ENCODE measurements at places on chromosomes 4 and X. TPM values are rescaled to one million over a fixed set of nuclear protein-coding genes. Genes with fewer than 3 reads are reported as not detected.

CXCR3 gene
- 32.8 TPM for total RNA-seq

PLP1 gene
- not detected for total RNA-seq

RRH gene
- 0.32 TPM for total RNA-seq

DIPK2B gene
- not detected for total RNA-seq

KCTD8 gene
- total RNA-seq = not detected

NAT8L gene
- 2.0 TPM for total RNA-seq

RAB33A gene
- total RNA-seq = 27.7 TPM

NHS gene
- total RNA-seq = 0.70 TPM

GPR119 gene
- not detected for total RNA-seq

TRIM61 gene
- 3.6 TPM for total RNA-seq

MAGED4 gene
- not detected for total RNA-seq

TSC22D3 gene
- total RNA-seq = 23.8 TPM

CLOCK gene
- total RNA-seq = 4.4 TPM

MCF2 gene
- 0.34 TPM for total RNA-seq

ZCCHC18 gene
- total RNA-seq = 0.48 TPM

TMEM35A gene
- not detected for total RNA-seq

SHOX gene
- total RNA-seq = not detected

CSN1S1 gene
- total RNA-seq = not detected

FRYL gene
- total RNA-seq = 84.7 TPM

PPEF2 gene
- 0.52 TPM for total RNA-seq

CLGN gene
- 0.43 TPM for total RNA-seq

CABS1 gene
- not detected for total RNA-seq

MGARP gene
- not detected for total RNA-seq

PPARGC1A gene
- total RNA-seq = not detected

FREM3 gene
- not detected for total RNA-seq

ABCD1 gene
- 13.1 TPM for total RNA-seq

AKAP4 gene
- total RNA-seq = not detected

ARSJ gene
- total RNA-seq = not detected

MAP9 gene
- 3.3 TPM for total RNA-seq

USP11 gene
- total RNA-seq = 22.4 TPM

ZMAT1 gene
- total RNA-seq = 3.8 TPM

MAGEB17 gene
- not detected for total RNA-seq

CXCL11 gene
- 0.48 TPM for total RNA-seq

ZNF711 gene
- 0.55 TPM for total RNA-seq

GAGE1 gene
- total RNA-seq = not detected

NALF2 gene
- total RNA-seq = 0.09 TPM

ITM2A gene
- total RNA-seq = 152 TPM

KDR gene
- not detected for total RNA-seq

IL2 gene
- 0.75 TPM for total RNA-seq

LRPAP1 gene
- total RNA-seq = 69.3 TPM

WDR17 gene
- 1.2 TPM for total RNA-seq

DGAT2L6 gene
- total RNA-seq = not detected

MMAA gene
- total RNA-seq = 9.4 TPM

GLRB gene
- not detected for total RNA-seq

PDZD11 gene
- total RNA-seq = 34.7 TPM

EGF gene
- not detected for total RNA-seq

FAM47B gene
- not detected for total RNA-seq
